B cell (primary cell): ENCODE measurements at places on chromosomes 4 and X. TPM values are rescaled to one million over a fixed set of nuclear protein-coding genes. Genes with fewer than 3 reads are reported as not detected.
A peak's percentile ranks its signal among the peaks of the same experiment; 100 is the strongest.

Gene PCDH7
- polyA plus RNA-seq: not detected in 2 replicates

Gene CYSLTR1
- polyA plus RNA-seq: 10.7 and 20.8 TPM in 2 replicates

- no peaks in the 10 kb centered on the region for H3K36me3 ChIP-seq
- no peak for DNase-seq
- H3K27me3 ChIP-seq: no peaks in the 10 kb centered on the region
- H3K27ac ChIP-seq: no peak overlapping the region
These were observed 3.9 kb downstream of the RBM10 start for GRCh38 chrX:47148946-47149345.

GRCh38 chrX:136496764-136497555 is 432 bp upstream of the HTATSF1 start:
- H3K4me1 ChIP-seq: peaks cover 7% of the 10 kb centered on the region
- H3K27ac ChIP-seq: peak overlapping the region; percentile 90
- peak; percentile 92 for DNase-seq
- peak overlapping the region; percentile 76 for H3K4me3 ChIP-seq
- no peaks in the 10 kb centered on the region for H3K36me3 ChIP-seq

- no peak for DNase-seq
- no peaks in the 10 kb centered on the region for H3K36me3 ChIP-seq
- no peak overlapping the region for H3K27ac ChIP-seq
- H3K4me1 ChIP-seq: no peaks in the 10 kb centered on the region
These were observed 31.5 kb downstream of the BLOC1S4 start for GRCh38 chr4:6747294-6748051.

GRCh38 chr4:156725257-156725656 is 246.3 kb downstream of the PDGFC start:
- no peak overlapping the region for H3K4me3 ChIP-seq
- no peak overlapping the region for H3K27ac ChIP-seq
- no peak for DNase-seq
- H3K27me3 ChIP-seq: no peaks in the 10 kb centered on the region
- H3K36me3 ChIP-seq: no peaks in the 10 kb centered on the region

- H3K27ac ChIP-seq: no peak overlapping the region
- peaks cover 11% of the 10 kb centered on the region for H3K4me1 ChIP-seq
- no peaks in the 10 kb centered on the region for H3K27me3 ChIP-seq
- no peak overlapping the region for H3K4me3 ChIP-seq
These were observed 21.6 kb downstream of the CLDN34 start for GRCh38 chrX:9988762-9989161.

Gene CCDC110
- polyA plus RNA-seq: 0.04 TPM in 1 of 2 replicates, not detected in the other

- peaks cover 11% of the 10 kb centered on the region for H3K4me1 ChIP-seq
- peak overlapping the region; percentile 73 for H3K4me3 ChIP-seq
- H3K36me3 ChIP-seq: no peaks in the 10 kb centered on the region
- DNase-seq: peak; percentile 83
These were observed 895 bp downstream of the USP51 start for GRCh38 chrX:55488593-55489313.

DNA sequence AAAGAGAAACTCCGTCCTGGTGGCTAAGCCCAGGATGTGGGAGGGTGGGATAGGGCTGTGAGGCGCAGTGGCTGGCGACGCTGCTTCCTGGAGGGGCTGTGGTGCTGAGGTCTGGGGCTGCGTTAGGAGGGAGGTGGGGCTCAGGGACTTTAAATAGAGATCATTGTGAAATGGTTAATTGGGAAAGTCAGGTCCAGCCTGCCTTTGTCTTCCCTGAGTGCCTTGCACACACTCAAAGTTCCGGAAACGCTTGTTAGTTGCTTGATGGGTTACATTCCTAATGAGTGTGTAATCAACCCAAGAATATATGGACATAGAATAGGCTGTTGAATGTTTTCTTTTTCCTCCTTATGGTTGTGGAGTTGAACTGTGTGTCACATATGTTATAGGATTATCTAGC is 55.7 kb upstream of the CLDN34 start:
- no peak for DNase-seq
- no peaks in the 10 kb centered on the region for H3K27me3 ChIP-seq
- H3K4me3 ChIP-seq: no peak overlapping the region
- H3K4me1 ChIP-seq: no peaks in the 10 kb centered on the region

GRCh38 chrX:71475785-71476540 is 56.9 kb upstream of the OGT start:
- no peaks in the 10 kb centered on the region for H3K27me3 ChIP-seq
- no peak for DNase-seq
- H3K36me3 ChIP-seq: no peaks in the 10 kb centered on the region
- no peak overlapping the region for H3K27ac ChIP-seq

DNA sequence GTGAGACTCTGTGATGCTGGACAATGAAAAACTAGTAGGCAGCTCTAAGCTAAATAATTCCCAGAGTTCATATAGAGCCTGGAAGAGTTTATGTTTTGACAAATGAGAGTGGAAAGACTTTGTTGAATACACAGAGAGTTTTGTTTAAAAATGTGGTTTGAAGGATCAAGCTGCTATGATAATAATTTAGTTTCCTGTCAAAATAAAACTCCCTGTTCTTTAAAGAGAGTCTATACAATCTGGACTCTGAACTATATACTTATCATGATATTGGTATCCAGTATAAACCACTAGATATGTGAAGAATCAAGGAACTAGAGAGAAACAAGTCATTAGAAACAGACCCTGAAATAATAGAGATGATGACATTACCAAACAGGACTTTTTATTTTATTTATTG is 158.6 kb downstream of the C4orf33 start:
- H3K27me3 ChIP-seq: no peaks in the 10 kb centered on the region
- DNase-seq: no peak
- H3K4me1 ChIP-seq: no peaks in the 10 kb centered on the region
- no peak overlapping the region for H3K4me3 ChIP-seq
- no peaks in the 10 kb centered on the region for H3K36me3 ChIP-seq
- no peak overlapping the region for H3K27ac ChIP-seq
